NCI-H1092 (cell line): ENCODE measurements at places on chromosomes 2 and 18.

DNA sequence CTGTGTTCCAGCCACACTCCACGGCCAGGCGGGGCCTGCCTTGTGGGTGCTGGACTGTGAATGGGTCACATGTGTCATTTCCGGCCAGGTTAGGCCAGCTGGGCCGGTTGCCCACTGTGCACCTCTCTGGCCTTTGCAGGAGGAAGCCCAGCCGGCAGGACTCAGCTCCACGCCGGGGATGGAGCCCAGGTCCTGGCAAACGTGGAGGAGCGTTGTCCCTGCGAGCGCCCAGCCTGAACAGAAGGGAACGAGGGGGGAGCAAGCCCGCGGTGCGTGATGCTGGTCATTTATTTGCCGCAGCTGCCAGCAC is 152.9 kb downstream of the PXDN start:
- DNase-seq = no peak

GRCh38 chr2:86704459-86704971 is 15.6 kb upstream of the RMND5A start:
- DNase-seq = no peak

DNA sequence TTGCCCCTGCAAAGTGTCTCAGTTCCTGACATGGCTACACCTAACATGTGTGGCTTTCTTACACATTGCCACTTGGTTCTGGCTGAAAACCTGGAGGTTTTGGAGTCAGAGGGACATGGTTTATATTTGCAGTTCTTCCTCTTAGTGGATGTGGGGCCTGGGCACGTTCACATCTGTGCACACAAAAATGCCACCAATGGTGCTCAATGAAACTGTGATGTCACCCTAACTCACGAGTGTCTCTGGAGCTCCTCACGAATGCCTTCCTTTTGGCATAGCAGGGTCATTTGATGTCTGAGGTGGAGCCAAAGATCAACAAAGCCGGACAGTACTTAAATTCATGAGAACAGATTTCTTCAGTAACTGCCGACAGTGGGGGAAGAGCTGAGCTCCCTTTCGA is 231.7 kb upstream of the HS6ST1 start:
- DNase-seq = no peak

GRCh38 chr2:219120082-219120481 is 40.5 kb downstream of the NHEJ1 start:
- no peak for DNase-seq
